Activated CD8-positive, alpha-beta memory T cell treated with anti-CD3 and anti-CD28 coated beads, Interleukin-2, amount 10 ng/mL, durations not matched to agents 7 days and 5 days (primary cell): ENCODE measurements at places on chromosomes 1 and 21.

DNA sequence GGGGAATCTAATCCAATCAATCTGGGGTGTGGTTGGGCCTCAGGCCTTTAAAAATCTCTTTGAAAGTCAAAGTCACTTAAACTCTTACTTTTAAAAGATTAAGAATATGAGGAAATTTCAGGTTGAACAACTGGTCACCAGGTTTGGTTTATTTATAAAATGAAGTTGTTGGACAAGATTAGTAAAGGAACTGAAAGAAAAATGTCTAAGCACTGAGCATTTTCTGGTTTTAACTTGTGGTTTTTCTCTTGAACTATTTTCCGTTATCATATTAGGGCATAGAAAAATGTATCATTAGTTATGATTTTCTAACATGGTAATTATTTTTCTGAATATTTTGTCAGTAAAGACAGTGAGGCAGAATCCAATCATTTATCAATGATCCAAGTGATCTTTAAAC is 49.6 kb downstream of the RGS2 start:
- DNase-seq: no peak

DNA sequence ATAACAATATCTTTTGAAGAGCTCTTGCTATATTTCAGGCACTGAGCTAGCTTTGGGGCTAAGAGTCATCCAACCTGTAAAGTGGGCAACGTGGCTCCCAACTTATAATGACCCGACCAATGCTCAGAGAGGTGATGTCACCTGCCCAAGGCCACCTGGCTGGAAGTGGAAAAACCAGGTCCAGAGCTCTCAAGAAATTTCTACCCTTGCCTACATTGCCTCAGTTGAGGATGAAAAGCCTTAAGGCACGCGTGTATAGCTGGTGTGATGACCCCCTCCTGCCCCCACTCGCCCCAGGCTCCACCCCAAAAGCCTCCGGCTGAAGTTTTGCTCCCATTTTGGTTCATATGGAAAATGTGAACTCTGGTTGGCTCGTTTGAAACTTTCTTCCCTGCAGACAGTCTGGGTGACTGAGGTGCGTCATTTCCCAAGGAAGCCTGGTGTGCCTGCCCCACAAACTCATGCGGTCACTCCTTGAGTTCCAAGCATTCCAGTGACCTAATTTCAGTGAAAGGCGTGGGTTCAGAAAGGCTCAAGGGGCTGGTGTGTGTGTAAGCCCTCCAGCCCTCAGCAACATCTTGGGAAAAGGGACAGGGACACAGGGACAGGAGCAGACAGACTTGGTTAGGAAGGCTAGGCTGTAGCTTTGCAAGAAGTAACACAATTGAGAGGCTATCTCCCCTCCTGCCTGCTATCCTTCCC is 20.5 kb downstream of the HTR1D start:
- DNase-seq: no peak

DNA sequence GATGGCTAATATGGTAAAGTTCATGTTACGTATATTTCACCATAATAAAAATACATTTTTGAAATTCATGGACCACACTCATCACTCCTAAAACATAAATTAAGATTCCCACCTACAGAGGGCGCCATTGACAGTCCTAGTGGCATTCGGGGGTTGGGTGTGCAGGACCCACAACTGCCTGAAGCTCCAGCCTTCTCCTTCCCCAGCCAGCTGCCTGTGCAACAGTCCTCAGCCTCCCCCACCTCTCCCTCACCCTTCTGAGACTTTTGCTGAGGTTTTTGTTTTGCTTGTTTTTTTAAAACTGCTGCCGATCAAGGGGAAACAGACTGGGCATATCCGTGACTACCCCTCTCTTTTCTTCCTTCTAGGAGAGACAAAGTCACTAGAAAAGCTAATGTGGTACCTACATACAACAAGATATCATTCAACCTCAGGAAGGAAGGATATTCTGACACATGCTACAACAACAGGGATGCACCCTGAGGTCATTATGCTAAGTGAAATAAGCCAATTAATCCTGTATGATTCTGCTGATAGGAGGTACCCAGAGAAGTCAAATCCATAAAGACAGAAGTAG is 9.2 kb upstream of the EVA1C start:
- DNase-seq: peak; percentile 71

DNA sequence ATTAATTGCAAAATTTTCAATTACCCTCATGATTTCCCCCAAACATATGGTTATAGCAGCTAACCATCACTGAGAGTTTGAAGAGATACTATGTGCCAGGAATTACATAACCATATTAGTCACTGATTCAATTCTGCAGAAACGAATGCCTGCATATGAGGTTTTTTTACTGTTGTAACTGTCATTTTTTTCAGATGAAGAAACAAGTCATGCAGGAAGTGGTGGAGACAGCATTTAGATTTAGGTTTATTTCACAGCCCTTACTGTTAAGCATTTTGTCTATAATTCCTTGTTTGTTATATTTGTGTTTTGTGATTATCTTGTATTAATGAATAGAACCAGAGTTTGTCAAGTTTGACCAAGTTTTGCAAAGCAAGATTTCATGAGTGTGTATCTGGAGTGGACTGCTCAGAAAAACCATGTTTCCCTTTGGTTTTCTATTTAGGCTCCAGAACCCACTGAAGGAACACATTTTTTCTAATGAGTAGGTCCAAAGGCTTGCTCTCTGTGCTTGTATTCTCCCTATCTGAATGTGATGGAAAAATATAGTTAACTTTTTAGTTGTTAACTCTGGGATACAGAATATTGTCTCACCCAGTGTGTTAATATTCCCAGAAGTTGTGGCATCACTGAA is 308.5 kb upstream of the ADAMTS5 start:
- DNase-seq: no peak

- no peak for DNase-seq
These were observed 30.3 kb downstream of the TEX35 start for GRCh38 chr1:178543290-178543607.

GRCh38 chr1:81069856-81070255 is 730.9 kb upstream of the ADGRL2 start:
- DNase-seq: no peak

- DNase-seq: no peak
These were observed 55.5 kb downstream of the ECE1 start for GRCh38 chr1:21234779-21235178.

DNA sequence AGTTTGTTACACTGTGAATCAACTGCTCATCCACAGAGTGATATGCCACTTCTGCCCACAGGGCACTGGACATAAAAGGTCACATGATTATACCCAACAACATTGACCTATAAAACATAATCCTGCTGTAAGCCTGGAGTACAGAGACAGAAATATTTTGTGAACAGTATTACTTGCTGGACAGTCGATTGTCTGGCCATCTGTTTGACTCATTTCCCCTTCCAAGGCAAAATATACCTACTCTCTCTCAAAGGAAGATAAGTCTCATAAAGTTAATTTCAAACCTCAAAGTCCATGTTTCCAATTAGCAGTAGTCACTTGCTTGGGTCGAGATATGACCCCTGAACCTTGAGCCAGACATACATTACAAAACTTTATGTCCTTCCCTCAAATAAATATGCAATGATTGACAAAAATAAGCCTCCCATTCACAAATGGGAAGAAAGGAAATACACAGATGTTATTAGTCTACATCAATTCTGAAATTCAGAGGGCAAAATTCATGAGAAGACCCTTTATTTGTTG is 39.3 kb upstream of the RGS18 start:
- DNase-seq: no peak

DNA sequence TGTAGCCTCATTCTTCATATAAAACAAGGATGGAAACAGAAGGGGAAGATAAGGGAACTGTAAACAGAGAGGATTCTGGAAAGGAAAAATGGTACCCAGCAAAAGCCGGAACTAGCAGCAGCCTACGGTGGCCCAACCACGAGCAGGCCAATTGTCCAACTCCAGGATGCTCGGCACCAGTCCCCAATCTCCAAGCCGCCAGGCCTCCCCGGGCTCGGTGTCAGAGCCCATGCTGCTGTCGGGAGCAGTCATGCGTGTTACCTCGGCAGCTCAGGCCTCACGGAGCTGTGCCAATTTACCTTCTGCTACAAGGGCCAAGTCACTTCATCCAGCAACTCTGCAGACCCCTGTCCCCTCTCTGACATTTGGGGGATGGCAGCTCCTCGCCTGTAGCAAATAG is 130.8 kb downstream of the ZBTB18 start:
- no peak for DNase-seq

GRCh38 chr1:15690317-15690716 is 6.2 kb downstream of the PLEKHM2 start:
- DNase-seq: no peak

DNA sequence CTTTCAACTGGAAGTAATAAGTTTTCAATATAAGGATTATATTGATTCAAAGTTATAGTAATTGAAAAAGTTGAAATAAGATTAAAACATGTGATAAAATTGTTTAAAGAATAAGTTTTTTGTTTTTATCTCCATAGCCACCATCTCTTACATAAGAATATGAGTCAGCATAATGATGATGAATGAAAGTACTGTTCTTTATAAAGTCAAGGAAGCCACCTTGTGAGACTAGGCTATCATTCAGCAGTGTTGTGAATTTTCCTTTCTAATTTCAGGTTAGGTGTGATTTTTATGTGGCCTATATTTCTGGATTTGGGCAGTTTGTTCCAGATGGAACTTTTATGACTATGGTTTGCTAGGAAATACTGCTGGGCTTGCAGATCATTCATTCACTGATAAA is 22.4 kb upstream of the ASB17 start:
- no peak for DNase-seq

- no peak for DNase-seq
These were observed 79.6 kb downstream of the ST3GAL3 start for GRCh38 chr1:43786960-43787359.

DNA sequence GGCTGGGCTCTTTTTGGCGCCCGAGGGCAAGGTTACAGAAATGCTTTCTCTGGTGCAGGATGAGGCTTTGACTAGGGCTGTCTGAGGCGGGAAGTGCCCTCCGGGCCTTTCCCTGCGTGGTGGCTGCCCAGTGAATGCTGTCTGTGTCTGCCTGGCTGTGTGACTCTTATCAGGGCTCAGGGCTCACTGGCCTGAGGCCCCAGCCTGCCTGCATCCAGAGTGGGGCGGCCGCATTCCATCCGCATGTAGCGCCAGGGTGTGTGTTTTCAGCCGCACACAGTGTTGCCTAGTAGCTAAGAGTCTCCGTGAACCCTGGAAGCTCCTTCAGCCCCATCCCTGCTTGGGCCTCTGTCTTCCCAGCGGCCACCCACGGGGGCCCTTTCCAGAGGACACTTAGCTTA is 59.1 kb downstream of the FAAP20 start:
- no peak for DNase-seq

GRCh38 chr1:42081475-42081874 is 71.7 kb upstream of the GUCA2B start:
- no peak for DNase-seq

DNA sequence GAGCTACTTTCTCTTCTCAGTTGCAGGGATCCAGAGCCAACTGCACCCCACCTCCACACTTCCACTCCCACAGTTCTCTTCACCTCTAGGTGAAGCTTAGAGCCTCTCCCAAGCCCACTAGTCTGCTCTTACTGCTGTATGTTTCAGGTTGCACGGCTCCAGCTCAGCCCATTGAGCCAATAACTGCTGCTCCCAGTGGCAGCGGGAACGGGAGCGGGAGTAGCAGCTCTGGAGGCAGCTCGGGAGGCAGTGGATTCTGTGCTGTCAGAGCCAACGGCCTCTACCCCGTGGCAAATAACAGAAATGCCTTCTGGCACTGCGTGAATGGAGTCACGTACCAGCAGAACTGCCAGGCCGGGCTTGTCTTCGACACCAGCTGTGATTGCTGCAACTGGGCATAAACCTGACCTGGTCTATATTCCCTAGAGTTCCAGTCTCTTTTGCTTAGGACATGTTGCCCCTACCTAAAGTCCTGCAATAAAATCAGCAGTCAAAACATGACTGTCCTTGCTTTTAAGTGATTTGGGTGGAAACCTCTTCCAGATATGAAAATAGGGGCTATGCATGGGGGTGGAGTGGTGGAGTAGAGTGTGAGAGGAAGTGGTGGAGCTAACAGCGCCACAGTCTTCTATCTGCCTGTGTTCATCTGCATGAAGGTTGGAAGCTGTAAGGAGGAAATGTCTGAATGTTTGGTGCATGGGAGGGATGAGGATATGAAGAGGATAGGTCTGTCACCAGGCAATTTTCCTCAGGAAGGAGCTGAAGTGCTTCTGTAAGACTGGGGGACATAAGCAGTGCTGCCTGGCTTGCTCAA is 29.6 kb downstream of the CHIA start:
- no peak for DNase-seq

DNA sequence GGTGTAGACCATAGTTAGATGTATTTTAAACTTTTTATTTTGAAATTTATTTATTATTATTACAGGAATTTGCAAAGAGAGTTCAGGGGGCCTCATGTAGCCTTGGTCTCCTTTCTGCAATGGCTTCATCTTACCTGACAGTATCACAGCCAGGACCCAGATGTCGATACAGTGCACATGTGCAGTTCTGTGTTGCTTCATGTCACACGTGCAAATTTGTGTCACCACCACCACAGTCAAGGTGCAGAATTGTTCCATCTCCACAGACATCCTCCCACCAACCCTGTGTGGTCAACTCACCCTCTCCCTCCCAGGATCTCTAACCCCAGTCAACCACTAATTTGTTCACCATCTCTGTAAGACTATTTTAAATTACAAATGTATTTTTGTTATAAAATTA is 184.5 kb downstream of the CAMTA1 start:
- DNase-seq: no peak

GRCh38 chr1:66788231-66788939 is 12.7 kb downstream of the INSL5 start:
- DNase-seq: peak; percentile 54

GRCh38 chr1:184940226-184940625 is 34.1 kb downstream of the NIBAN1 start:
- no peak for DNase-seq

- no peak for DNase-seq
These were observed 31.6 kb downstream of the DOP1B start for GRCh38 chr21:36188081-36188681.

DNA sequence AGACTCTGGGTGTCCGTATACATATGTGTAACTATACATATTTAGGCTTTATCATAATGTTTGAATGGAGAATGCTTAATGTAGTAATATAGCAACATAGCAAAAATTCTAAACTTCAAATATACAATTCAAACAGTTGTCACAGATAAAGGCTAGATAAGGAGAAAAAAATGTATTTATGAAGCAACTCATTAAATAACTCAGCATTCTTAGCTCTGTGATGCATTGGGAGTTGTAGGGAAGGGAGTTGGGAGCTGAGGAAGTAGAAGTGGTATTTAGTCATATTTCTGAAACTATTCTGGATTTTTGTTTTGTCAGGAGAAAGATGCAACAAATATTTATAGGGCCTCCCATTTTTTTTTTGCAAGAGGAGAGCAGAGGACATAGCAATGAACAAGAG is 197.8 kb downstream of the PBX1 start:
- DNase-seq: no peak
